ENCODE measurements at places on chromosomes 3 and 15.

GRCh38 chr3:175411405-175411804 lies 552.3 kb downstream of the NAALADL2 start:
- DNase-seq, result no peak

DNA sequence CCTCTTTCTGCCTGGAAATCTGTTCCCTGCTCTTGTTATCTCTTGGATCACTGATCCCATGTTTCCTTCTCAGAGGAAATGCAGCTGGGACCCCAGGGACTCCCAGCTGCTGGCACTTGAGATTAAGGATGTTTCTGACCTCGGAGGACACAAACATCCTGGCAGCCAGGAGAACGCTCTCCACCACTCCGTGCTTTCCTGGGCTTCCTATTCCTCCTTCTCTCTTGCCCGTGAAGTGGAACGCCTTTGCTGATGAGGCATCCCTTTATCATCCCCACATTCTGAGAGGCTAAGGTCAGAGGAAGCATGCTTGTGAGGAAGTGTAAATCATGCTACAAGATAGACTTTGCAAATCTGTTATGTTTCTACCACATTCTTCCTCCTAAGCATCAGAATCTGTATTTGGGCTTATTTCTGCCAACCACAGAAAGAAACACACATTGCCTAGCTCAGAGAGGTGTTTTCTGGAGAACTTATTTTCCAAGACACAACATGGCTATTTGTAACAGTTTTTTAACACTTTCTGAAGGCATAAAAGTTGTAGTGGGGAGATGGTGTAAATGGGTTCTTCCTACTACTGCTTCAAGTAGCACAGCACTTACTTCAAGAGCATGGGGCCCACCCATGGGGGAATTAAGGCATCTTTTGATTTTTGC lies 25.6 kb upstream of the LDHAL6B start:
- DNase-seq, result peak; percentile 46

GRCh38 chr15:78951841-78952238 lies 7.0 kb upstream of the CTSH start:
- peak; percentile 60 for DNase-seq

DNA sequence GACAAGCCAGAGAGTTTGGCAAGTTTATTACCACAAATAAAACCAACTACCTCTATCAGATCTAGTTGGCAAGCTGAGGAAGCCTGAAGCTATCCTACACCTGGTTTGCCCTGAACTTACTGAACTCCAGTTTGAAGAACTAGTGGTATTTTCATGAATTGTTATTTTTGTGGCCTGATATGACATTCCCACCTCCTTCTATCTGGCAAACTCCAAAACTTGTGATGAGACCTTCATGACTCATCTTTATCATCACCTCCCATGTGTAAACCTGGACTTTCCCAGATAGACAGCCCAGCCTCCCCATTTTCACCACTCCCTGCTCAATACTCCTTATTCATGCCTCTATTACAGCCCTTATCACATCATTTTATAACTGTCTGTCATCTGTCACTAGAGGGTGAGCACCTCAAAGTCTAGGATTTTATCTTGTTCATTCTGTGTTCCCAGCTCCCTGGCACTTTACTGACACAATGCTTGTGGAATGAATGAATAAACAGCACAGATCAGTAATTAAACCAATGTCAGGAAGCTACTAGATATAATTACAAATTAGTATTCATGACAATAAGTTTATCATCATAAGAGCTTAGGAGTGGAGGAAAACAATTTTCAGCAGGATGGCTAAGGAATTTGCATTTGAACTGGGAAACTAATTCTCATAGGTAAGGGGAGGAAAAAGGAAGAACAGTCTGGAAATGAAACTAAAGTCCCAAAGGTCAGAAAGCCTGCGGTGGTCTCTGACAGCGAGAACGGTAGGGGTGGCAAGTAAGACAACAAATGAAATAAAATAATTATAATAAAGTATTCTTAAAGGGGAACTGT lies 13.2 kb upstream of the TRANK1 start:
- DNase-seq, result peak; percentile 86

GRCh38 chr3:70011582-70011981 lies 12.0 kb downstream of the SAMMSON start:
- DNase-seq, result no peak

- no peak for DNase-seq
Measured at GRCh38 chr3:117586161-117586560, 876.6 kb downstream of the TUSC7 start.

DNA sequence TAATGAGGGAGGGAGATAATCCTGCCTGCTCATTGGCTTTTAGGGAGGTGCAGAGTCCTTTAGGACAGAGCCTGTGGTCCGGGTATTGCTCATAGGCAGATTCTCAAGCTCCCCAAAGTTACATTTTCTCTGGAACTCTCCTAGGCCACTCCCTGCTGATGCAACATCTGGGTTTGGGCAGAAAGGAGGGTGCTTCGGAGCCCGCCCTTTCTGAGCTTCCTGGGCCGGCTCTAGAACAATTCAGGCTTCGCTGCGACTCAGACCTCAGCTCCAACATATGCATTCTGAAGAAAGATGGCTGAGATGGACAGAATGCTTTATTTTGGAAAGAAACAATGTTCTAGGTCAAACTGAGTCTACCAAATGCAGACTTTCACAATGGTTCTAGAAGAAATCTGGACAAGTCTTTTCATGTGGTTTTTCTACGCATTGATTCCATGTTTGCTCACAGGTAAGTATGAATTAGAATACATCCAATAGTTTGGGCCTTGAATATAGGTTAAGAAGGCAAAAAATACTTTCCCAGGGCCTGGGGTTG lies at the start of gene IL20RB:
IL20RB (plus strand) TSS at position 233 of the 538 bp plus-strand sequence; CDS start at position 364, 131 bp downstream.
- DNase-seq, result peak; percentile 50

DNA sequence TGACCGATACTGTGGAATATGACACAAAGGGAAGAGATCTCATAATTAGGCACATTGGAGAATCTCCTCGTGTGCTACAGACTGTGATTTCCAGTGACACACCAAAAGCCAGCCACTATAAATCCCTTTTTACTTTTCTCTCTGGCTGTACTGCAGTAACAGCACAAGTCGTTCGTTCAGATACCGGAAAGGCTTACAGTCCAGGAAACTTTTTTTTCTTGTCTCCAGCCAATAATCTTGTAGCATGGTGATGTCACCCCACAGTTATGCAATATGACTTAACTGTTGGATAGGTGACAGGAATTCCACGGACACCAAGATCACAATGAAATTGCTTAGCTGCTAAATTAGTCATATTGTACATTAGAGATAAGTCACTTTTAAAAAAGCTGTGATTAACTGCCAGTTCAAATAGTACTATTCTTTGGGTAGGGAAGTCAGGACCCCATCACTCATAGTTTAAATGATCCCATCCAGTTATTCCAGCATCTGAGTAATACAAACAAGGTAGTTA lies 36.3 kb upstream of the TSC22D2 start:
- DNase-seq, result peak; percentile 99

GRCh38 chr15:89669941-89670340 lies 9.2 kb downstream of the PLIN1 start:
- no peak for DNase-seq

DNA sequence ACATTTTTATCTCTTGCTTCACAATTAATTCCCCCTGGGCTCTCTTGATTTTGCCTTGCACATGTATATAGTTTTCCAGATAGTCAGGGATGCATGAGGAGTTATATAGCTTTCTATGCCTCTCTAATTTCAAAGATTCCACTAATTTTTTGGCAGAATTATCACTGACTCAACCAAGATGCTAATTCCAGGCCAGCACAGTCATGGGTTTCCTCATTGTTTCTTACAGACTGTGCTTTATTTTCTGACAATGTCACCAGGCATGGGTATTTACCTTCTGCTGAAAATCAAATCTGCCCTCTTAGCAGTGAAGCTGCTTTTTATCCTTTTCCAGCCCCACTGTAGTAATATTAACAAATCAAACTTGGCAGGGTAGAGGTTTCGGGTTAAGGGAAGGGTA lies 1520.6 kb upstream of the CADM2 start:
- DNase-seq, result no peak

GRCh38 chr3:121878411-121878810 lies 15.8 kb upstream of the SLC15A2 start:
- no peak for DNase-seq

- DNase-seq, result no peak
Measured at GRCh38 chr3:16897254-16897926, 12.6 kb downstream of the PLCL2 start.
